ENCODE measurements at places on chromosomes 3 and 15.

- no peak for DNase-seq
Measured at GRCh38 chr3:126053513-126053912, 30.4 kb downstream of the SLC41A3 start.

DNA sequence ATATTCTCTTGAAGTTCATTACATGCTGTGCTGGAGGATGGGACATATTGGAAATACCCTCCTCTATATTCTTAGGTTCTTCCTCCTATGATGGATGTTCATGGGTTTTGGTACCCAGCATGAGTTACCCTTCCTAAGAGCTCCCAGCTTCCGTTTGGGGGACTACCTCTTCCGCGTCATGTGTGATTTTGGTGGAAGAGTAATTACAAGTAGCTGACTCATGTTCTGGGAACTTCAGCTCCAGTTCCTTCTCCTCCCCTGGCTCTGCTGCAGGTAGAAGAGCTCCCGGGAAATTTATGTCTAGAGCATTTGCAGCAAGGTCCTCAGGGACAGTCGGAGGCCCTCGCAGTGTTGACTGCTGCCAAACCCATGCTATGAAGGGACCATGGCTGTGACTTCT lies 208.8 kb upstream of the IL12A start:
- no peak for DNase-seq

DNA sequence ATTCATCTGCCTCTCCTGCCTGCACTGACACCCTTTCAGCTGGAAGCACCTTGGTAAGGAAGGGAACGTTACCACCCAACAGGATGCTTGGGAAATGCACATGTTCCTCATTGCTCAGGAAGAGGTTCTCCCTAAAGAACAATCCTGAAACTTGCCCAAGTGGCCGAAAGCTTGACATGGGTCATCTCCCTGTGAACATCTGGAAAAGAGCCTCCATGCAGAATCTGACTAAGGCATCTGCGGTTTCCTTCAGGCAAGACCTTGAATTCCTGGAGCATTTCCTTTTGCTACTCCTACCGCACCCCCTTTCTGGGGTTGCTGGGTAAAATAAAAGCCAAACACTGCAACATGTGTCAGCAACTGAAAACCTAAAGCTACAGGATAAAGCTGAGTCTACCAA lies 68.7 kb upstream of the SNRK start:
- DNase-seq, result no peak

DNA sequence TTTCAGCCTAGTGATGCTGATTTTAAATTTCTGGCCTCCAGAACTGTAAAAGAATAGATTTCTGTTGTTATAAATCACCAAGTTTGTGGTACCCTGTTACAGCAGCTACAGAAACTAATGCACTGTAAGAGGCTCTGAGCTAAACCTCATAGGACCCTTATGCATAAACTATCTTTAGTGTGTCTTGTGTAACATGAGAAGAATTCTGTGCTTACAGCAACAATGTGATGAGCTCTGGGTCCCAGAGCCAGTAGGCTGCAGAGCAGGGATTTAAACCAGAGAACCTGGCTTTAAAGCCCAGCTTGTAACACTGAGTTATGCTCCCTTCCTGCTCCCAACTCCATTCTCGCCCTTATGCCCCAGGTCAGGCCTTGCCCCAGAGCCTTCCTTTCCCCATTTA lies 113.1 kb downstream of the THSD4 start:
- DNase-seq, result no peak

All from fibroblast of skin of left biceps (primary cell).